ENCODE measurements at places on chromosomes 3 and 15.

- DNase-seq: no peak
These were observed 259.0 kb downstream of the MEX3B start for GRCh38 chr15:81786776-81787175.

DNA sequence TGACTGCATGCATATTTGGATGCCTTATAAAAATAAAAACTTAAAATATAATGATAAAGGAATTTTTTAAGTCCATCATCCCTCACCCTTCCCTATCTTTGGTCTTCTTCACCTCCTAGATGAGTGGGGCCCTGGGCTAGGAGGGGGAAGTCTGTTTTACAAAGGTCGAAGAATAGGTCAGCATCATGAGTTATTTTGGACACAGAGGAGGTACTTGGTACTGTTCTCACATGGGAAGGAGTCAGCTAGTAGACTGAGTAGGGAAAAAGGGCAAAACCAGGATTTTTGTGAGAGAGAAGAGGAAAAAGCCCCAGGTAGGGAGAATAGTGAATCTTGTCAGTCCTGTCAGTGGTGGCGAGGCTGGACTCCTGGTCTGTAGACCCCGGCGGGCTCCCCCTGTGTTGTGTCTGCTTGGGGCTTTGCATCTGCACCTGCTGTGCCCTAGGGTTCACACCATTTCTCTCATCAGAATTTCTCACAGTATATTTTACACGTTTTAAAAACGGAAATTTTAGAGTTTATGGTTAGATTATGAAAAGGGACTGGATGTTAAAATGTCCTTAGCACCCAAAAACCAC, 17.2 kb downstream of the GCSAM start:
- no peak for DNase-seq

- no peak for DNase-seq
These were observed 48.1 kb upstream of the EPHA3 start for GRCh38 chr3:89059211-89059925.

DNA sequence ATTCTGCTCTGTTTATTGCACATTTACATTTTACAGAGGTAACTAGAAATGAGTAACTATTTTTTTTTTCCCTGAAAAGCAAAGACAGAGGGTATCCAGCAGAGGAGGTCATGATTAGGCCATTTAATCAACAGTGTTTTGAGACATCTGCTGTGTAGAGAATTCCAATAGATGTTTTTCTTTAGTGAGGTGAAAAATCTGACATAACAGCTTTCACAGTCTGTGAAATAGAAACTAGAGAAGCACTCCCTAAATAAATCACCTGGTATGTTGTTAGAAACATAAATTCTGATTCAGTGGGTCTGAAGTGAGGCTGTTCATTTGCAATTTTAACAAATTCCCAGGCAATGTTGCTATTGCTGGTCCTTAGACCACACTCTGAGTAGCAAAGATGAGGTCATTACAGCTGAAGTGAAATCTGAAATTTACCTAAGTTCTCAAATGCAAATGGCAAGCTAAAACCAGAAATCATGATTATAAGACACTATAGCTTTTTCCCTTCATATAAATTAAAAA, 329.2 kb upstream of the LRRC3B start:
- DNase-seq: no peak

DNA sequence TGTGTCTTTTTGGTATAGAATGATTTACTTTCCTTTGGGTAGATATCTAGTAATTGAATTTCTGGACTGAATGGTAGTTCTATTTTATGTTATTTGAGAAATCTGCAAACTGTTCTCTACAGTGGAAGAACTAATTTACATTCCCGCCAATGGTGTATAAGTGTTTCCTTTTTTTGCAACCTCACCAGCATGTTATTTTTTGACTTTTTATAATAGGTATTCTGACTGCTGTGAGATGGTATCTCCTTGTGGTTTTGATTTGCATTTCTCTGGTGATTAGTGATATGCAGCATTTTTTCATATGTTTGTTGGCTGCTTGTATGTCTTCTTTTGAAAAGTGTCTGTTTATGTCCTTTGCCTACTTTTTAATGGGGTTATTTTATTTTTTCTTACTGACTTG, 607.2 kb downstream of the OTOL1 start:
- DNase-seq: no peak

- DNase-seq: no peak
These were observed 55.4 kb downstream of the PLSCR2 start for GRCh38 chr3:146414010-146414409.

- no peak for DNase-seq
These were observed 57.4 kb downstream of the MRPS25 start for GRCh38 chr3:15007681-15008141.

- no peak for DNase-seq
These were observed 927 bp upstream of the TFDP2 start for GRCh38 chr3:142150271-142150670.

DNA sequence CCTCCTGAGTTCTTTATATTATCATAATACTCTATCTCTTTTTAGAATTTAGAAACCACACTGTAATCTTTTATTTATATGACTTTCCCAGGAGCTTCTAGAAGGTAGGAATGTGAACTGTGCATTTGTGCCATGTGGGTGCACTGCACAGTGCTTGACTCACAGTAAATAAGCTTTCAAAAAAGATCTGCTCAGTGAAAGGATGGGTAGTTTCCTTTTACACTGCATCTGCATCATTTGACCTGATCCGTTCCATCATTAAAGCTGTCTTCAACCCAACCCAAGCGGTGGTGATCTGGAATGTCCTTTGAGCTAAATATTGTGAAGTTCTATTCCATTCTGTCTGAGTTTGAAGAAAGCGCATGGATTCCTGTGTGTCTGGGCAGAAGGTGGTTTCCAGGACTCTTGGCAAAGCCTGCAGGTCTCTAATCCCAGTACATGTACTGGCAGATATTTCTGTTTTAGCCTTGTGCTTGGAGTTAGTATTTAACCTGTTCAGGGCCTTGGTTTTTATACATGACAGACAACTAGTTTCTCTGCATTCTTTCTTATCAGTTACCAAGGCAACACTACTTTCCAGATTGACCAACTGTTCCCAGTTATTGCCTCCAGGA, 96.7 kb downstream of the DHX30 start:
- DNase-seq: no peak

GRCh38 chr3:50327943-50328691, at the start of gene TUSC2:
Gene TUSC2, minus strand, starts transcription at chr3:50328223. Its CDS starts 124 bp downstream, at chr3:50328099.
- DNase-seq: peak; percentile 97

DNA sequence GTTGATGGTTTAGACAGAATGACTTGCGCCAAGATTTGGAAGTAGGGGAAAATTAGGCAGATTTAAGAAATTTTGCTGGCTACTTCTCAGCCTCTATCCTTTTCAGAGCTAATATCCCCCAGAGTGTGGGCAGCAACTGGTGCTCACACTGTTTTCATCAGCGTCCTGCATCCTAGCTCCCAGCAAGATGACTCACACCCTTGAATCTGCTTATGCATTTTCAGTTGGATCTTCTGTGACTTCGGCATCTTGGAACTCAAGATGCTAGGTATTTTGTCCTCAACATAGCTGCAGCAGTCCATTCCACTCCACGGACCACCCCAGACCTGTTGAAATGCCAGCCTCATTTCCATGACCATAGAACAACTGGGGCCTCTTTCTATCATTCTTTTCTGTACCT, 336.1 kb upstream of the NR2F2 start:
- no peak for DNase-seq

GRCh38 chr15:73273181-73274002, 95.4 kb downstream of the HCN4 start:
- peak; percentile 66 for DNase-seq
